Fibroblast of skin of right biceps (primary cell): ENCODE measurements at places on chromosomes 6 and 20.

- DNase-seq, result peak; percentile 2
Observed at GRCh38 chr6:142118925-142119324, 13.8 kb upstream of the GJE1 start.

- DNase-seq, result no peak
Observed at GRCh38 chr20:61964675-61965605, 100.7 kb downstream of the TAF4 start.

DNA sequence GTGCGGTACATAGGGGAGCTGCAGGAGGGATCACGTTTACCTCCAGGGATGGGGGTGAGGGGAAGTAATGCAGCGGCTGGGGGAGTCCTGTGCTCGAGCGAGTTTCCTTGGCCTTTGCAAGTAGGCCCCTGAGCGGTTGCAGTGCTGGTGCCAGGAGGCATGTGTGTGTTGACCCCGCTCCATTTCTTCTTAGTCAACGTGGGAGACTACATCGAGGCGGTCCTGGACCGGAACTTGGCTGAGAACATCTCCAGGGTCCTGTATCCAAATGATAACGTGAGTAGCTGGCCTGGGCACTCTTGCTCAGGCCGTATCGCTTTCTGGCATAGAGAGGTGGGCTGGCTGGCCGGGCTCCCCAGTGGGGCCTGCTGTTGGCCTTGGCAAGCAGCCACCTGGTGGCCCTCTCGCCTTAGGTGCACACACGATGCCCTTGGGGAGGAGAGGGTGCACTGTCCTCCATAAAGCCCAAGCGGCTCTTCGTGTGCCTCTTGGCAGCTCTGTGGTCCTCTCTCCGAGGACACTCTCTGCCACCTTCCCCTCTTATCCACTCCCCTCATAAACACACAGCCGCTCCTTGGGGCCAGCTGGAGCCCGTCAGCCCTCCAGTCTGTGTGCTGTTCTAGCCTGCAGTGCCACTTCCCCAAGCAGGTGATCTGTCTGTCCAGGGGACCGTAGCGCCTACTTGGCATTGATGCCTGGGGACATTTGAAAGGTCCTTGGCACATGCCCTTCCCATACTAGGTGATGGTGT, 29.3 kb downstream of the PYGB start:
- no peak for DNase-seq

DNA sequence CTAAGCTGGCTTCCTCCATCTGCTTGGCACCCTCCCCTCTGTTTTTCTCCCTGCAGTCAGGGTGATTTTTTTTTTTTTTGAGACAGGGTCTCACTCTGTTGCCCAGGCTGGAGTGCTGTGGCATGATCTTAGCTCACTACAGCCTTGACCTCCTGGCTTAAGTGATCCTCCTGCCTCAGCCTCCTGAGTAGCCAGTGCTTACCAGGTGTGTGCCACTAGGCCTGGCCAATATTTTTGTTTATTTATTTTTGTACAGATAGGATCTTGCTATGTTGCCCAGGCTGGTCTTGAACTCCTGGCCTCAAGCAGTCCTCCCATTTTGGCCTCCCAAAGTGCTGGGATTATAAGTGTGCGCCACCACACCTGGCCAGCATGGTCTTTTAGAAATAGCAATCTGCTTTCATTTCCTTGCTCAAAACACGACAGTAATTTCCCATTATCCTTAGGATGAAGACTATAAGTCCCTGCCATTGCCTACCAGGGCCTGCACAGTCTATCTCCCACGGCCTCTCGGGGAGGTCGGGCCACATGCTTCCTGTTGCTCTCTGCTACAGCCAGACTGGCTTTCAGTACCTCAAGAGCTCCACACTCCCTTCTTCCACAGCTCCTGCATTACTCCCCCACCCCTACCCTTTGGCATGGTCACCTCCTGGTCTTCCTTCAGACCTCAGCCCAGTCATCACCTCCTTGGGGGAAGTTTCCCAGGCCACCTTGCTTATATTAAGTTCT, 11.1 kb upstream of the CD164 start:
- DNase-seq, result no peak

DNA sequence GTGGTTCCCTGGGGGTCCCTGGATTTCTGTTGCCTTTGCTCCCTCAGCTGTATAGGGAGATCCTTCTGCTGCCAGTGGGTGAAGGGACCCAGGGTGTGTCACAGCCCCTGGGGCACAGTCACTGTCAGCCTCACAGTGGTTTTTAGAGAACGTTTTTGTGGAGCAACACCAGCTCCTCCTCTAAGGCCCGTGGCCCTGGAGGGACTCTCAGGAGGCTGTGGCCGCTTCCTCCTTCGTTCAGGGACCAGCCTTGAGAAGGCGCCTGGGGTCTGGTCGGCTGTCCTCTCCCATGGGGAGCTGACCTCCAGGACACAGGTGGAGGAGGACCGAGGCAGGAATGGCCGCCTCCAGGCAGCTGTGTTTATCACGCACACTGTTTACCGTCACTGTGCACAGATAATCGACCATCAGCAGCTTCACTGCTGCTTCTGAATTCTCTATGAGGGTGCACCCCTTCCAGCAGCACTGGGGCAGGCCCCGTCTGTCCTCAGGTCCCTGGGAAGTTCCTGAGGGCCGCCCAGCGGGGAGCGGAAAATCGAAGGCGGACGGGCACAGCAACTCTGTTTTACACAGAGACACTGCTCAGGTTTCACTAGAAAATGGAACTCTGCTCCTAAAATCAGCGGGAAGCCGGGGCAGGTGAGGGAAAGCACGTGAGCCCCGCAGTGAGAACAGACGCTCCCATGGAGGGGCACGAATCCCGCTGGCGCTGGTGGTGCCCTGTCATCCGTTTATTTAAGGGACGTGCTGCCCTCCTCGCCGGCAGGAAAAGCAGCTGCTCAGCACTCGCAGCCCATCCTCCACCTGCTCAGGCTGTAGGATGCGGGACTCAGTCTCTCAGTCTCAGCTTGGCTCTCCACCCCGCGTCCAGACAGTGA, 10.4 kb upstream of the FRMD1 start:
- no peak for DNase-seq

- no peak for DNase-seq
Observed at GRCh38 chr6:106167096-106167814, 81.1 kb downstream of the PRDM1 start.
